ENCODE measurements at places on chromosomes 2 and 18.
A peak's percentile ranks its signal among the peaks of the same experiment; 100 is the strongest.

- DNase-seq, result peak; percentile 66
Measured at GRCh38 chr2:240701091-240701735, 9.5 kb downstream of the AQP12A start.

GRCh38 chr2:234705108-234705507, 208.2 kb upstream of the ARL4C start:
- DNase-seq, result no peak

DNA sequence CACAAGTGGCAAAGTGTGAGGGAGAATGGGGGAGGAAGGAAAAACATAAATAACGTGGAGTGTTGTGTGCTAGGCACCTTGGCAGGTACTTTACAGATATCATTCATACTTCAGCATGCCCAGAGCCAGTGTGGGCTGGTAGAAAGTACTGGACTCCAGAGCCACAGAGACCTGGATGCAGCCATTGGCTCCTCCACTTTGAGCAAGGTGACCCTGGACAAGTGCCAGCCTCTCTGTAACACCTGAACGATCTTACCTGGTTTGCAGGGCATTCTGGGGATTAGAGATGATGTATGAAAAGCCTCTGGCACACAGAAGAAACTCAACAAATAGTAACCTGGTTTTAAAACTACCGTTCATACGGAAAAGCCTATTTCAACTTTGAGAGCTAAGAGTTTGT, 6.3 kb downstream of the LOXHD1 start:
- peak; percentile 47 for DNase-seq

GRCh38 chr2:69773206-69773605, 31.3 kb downstream of the ANXA4 start:
- DNase-seq, result no peak

DNA sequence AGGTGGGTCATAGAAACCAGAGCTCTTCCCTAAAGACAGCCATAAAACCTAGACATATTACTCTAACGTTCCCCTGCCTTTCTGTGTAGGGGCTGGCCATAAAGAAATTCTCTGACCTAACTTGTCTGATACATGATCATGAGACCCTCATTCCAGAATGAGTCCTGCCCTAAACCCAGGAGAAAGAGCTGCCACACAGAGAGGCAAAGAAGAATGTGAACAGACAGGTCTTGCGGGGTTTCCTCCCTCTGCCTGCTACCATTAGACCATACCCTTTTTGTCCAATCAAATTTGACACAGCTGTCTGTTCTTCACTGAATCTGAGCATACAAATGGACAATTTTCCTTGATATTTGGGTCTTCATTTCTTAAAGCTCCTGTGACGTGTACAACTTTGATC, 198.8 kb upstream of the LHCGR start:
- DNase-seq, result no peak

GRCh38 chr2:6370753-6371551, 494.8 kb downstream of the CMPK2 start:
- DNase-seq, result no peak

- DNase-seq, result no peak
Measured at GRCh38 chr18:75106746-75107145, 102.2 kb downstream of the PTGR3 start.

GRCh38 chr2:45043174-45043573, 33.9 kb upstream of the SIX2 start:
- no peak for DNase-seq

DNA sequence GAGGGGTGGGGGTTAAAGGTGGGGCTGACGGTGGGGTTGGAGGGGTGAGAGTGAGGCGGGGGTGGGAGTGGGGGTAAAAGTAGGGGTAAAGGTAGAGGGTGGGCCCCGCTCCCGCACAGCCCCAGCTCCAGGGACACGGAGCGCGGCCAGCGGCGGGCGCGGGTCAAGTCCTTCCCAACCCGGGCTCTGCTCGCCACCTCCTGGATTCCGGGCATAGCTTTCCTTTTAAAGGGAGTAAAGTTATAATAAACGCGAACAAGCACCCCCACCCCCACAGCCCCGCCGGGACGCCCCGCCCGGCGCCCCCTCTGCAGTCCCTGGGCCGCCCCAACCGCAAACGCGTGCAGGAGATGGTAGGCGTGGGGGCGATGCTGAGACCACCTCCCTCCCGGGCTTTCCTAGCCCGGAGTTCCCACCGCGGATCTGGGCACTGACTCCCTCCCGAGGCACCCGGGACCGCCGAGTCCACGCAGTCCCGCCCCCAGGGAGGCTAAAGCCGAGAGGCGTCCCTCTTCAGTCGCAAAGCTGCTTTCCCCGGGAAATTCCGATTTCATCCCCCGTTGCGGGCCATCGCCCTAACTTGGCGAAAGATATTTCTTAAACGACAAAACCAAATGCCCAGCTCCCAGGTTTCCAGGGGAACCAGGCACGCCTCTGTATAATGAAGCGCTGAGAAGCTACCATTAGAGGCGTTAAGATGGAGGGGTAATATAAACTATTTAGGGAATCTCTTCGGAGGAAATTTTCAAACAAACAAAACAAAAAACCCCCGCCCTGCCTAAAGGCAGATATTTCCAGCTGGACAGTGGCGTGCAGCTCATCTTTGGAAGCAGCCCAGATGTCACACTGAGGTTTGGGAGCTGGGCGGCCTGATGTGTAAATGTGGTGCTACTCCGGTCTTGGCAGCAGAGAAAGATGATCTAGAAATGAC, at the start of gene LIMS2:
TSS of gene LIMS2 (minus strand) at position 200 of the 931 bp plus-strand sequence. CDS start 506 bp downstream, outside the sequence.
- no peak for DNase-seq

DNA sequence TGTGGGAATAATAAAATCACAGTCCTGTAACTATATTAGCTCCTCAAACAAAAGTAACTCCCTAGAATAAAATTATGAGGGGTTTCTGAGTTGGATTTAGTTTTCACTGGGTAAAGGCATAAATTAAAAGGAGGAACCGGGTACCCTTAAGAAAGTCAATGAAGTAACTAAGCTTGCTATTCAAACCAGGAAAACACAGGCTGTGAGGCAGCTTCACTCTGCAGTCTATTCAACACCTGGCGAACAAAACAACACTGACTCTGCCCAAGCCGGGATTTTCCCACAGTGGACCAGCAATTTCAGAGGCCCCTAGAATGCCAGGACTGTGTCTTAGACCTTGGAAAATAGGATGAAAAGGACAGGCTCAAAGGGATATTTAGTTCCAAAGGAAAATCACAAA, 24.6 kb upstream of the CREB1 start:
- no peak for DNase-seq

DNA sequence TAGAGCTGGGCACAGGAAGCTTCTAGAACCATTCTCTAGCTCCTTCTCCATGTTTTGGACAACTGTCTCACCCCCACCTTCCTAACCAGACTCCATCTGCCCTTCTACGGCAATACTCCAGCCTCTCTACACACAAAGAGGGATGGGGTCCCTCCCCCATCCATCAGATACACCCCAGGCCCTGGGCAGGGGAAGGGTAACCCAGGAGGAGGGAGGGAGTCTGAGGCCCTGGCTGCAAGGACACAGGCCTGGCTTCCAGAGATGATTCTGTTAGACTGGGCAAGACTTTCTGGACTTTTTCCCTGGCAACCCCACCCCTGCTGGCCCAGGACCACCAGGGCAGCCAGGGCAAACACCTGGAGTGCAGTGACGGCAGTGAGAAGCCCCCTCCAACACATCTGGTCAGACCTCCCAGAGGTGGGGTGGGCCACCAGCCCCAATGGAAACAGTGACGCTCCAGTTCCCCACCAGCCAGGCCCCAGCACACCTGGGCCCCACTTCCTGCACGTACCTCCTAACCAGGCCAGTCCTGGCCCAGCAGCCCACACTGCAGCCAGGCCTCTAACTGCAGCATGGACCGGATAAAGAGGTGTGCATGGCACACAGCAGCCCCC, 6.5 kb downstream of the CYP26B1 start:
- peak; percentile 50 for DNase-seq

GRCh38 chr18:48891721-48892120, 59.0 kb downstream of the SMAD7 start:
- peak; percentile 41 for DNase-seq

DNA sequence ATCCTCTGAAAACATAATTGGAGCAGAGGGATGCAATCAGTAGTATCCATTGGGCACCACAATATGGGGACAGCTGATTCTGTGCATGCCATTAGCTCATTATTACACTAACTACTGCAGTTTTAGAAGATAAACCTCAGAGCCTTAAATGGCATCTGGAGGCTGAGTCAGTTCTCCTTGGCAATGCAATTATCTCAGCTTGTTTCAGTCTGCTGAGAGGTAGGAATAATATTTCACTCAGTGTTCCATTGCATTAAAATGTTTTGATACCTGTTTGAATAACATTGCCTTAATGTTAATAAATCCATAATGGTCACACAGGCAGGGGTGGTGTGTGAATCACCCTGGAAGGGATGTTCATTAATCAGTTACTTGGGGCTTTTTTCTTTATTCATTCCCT, 309.6 kb downstream of the LRRTM1 start:
- DNase-seq, result no peak

DNA sequence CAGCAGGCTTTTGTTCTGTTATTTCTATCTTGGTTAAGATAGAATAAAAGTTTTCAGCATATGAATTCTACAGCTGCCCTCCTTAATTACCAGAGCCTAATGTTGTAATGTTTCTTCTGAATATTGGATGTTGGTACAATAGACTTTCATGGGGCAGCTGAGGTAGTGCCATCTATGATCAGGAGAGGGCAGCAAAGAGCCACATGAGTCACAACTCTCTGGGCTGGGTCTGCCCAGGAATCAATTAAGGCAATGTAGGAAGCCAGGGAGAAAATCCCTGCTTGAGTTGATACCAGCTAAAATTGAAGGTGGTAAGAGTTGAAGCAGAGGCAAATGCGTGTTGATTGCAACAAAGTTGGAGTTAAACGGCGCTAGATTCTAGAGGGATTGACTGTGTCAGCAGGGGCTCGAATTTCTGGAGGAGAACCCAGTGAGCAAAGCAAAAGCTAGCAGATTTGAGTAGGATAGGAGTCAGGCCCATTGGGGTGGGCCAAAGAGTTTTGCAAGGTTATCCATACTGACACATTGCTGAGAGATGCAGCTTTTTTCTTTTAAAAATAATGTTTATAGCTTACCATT, 10.6 kb upstream of the MC5R start:
- no peak for DNase-seq

DNA sequence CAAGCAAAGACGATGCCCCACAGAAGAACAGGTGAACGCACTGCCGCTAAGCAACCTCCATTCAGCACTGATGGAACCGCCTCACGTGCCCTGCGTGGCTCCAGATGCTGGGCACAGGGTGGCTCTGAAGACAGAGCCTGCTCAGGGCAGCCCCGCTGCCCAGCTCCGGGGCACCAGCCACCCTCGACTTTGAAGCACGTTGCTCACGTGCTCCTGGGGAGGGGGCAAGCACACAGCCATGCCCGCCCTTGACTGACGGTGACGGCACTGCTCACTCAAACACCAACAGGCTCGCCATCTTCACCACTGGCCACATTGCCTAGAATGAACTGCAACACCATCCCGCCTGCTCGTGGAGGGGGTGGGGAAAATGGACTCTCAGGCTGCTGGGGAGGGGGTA, 251.3 kb downstream of the HDAC4 start:
- peak; percentile 49 for DNase-seq

- no peak for DNase-seq
Measured at GRCh38 chr2:216740557-216741222, 45.3 kb upstream of the IGFBP5 start.

DNA sequence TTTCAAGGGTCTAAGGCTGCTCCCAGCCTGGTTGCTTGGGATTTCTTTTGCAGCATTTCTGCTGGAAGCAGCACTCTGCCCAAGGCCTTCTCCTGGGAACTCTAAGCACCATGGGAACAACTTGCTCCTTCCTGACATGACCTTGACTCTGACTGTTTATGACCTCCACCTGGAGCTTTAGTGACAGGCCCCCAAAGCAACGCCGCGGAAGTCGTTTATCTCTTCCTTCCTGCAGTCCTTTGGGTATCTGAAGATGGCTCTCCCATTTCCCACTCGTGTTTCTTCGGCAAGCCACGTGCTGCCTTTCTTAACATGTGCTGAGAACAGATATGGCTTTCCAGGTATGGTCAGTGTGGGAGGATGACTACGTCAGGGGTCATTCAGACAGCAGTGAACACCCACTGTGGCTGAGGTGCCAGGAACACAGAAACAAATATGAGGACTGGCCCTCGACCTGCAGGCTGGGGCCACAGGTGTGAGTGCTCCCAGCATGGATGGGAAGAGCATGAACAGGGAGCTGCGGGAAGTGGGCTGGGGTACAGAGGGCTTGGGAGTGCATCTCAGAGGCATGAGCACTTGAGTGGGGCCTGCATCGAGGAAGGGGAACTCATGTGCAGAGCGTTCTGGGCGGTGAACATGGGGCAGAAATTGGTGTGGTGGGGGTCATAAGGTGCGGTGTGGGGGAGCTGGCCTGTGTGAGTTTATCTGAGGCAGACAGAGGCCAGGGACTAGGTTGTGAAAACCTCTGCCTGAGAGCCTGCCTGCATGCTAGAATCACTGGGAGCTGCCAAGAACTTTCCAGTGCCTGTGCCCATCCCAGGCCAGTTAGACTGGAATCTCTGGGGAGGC, 140.5 kb downstream of the TSN start:
- no peak for DNase-seq

DNA sequence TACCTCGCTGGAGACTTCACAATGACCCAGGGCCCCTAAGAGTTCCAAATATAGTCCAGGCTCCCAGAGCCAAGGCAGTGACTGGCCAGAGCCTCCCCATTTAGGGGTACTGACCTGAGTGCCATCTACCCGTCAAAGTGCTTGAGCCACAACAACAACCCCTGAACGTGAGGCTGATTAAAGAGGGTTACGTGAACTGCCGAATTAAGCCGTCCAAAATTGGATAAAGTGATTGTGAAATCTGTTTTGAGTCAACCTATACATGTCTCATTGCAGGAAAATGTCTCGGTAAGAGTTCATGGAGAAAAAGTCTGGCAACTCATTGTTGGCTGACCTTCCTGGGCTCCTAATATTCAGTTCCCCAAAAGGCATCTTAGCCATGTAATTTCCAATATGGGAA, 116.3 kb downstream of the TTC32 start:
- no peak for DNase-seq

GRCh38 chr2:178997477-178997876, 52.5 kb downstream of the CCDC141 start:
- no peak for DNase-seq

GRCh38 chr2:170815746-170816503, 762 bp upstream of the GAD1 start:
- DNase-seq, result no peak

- no peak for DNase-seq
Measured at GRCh38 chr18:35422237-35422636, 45.1 kb upstream of the ZNF396 start.

GRCh38 chr2:167686691-167687090, 560.7 kb downstream of the STK39 start:
- no peak for DNase-seq

DNA sequence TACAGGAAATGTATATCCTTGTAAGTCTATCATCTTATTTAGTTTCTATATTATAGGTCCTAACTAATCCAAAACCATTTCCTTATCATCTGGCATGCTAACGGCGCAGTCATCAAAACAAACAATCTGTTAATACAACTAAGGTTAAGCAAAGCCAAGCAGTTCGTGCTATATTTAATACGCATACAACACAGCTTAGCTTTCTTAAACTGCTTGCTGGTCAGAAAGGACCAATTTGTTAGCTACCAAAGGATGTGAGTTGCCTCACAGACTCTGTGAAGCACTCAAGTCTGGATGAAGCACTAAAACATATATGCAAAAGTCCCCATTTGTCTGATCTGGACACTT, 67.0 kb downstream of the ZEB2 start:
- DNase-seq, result no peak

GRCh38 chr2:63950414-63950813, 68.8 kb downstream of the VPS54 start:
- DNase-seq, result no peak

All from cardiac septum (tissue), 1 donor.